Hepatocyte (in vitro differentiated cells): ENCODE measurements at places on chromosomes 12 and 14.

GRCh38 chr14:55302367-55303124 is 31.3 kb downstream of the FBXO34 start:
- DNase-seq, result no peak

- DNase-seq, result no peak
Measured at GRCh38 chr12:110790301-110790700, 47.6 kb upstream of the PPP1CC start.

DNA sequence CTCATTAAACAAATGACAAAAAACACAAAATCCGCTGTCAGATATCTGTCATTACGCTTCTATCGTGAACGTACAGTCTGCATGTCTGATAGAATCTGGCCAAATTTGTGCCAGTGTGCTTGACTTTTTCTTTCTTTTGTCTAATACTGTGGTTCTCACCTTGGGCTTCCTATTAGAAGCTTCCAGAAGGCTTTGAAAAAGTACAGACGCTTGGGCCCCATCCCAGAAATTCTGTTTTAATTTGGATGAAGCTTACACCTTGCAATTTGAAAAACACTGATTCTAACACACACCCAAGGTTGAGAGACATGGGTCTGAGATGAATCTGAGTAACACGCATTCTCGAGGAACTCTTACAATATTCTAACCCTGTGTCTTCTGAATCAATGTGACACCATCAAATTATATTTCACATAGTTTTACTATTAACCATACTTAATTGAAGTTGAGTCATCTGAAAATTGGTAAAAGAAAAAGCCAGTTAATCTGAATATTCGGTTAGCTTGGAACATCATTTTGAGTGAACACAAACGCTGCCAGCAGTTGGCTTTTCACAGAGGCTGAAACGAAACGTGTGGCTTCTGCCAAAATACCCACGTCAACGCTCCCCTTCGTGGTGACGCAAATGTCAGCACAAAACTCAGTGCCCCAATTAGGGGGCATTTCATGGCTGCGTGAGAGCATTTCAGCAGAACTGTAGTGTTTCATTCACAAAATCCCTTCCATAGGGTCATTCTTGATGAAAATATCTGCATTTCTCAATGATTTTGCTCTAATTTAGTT is 420.5 kb downstream of the TMEM132D start:
- no peak for DNase-seq

- DNase-seq, result no peak
Measured at GRCh38 chr12:38601949-38602348, 285.4 kb downstream of the ALG10B start.

- DNase-seq, result no peak
Measured at GRCh38 chr12:91404441-91404840, 221.8 kb upstream of the DCN start.

GRCh38 chr12:55057481-55057880 is 37.7 kb downstream of the NEUROD4 start:
- DNase-seq, result no peak
